H9 (cell line): ENCODE measurements at places on chromosomes 1 and 21.

DNA sequence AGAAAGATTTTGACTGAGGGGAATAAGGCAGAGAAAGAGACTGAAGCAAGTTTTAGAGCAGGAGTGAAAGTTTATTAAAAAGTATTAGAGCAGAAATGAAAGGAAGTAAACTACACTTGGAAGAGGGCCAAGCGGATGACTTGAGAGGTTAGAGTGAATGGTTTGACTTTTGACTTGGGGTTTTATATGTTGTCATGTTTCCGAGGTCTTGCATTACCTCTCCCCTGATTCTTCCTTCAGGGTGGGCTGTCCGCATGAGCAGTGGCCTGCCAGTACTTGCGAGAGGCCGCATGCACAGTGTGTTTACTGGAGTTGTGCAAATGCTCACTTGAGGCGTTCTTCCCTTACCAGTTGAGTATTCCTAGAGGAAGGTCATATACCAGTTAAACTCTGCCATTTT, 13.0 kb upstream of the DENND2D start:
- no peak for DNase-seq

DNA sequence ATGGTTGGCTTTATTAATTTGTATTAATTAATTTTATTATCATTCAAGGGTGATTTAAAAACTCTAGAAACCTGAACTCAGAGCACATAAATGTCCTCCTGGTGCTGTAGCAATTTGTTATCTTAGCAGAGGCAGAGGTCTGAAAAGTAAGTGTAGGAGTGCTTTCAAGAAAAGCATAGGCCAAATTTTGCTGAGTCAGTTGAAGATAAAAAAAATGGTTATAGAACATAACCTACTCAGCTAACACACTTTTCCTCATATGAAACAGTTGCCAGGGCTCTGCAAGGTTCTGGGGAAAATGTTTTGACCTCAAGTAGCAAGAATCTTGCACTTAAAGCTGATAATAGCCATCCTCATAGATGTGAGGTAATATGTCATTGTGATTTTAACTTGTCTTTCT, 53.5 kb upstream of the CHODL start:
- no peak for DNase-seq

DNA sequence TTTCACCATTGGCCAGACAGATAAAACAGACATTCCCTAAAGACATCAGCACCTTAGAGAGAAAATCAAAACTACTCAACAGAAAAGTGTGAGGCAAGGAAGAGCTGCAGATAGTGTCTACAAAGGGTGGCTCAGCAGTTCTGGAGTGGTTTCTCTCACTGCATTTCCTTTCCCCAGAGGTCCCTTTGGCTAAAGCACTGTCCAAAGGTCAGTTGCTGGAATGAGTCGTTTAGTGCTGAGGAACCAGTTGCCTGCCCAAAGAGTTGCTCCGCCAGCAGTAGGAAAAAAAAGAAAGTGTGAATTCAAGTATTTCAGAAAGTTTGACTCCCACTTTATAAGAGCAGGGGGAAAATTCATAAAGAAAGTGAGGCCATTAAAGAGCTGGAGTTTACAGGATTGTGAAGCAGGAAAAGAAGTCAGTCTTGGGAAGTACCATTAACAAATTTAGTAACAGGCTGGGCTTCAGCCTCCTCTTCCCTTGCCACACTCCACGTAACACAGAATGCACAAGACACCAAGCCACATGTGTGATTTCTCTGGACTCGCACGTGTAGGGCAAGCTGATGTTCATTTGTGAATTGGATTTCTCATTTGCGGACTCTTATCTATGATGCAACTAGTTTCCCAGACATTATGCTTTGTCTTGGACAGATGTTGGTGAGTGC, 122.2 kb downstream of the RUNX1 start:
- no peak for DNase-seq

DNA sequence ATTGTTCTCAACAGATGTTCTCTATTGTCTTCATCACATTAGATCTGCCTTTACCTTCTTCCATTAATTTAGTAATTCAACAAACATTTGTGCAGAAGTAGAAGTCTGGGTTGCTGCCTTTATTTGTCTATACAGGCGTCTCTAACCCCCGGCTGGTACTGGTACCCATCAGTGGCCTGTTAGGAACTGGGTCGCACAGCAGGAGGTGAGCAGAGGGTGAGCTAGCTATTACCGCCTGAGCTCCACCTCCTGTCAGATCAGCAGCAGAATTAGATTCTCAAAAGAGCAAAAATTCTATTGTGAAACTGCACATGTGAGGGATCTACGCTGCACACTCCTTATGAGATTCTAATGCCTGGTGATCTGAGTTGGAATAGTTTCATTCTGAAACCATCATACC, 12.9 kb upstream of the EDEM3 start:
- DNase-seq, result no peak

DNA sequence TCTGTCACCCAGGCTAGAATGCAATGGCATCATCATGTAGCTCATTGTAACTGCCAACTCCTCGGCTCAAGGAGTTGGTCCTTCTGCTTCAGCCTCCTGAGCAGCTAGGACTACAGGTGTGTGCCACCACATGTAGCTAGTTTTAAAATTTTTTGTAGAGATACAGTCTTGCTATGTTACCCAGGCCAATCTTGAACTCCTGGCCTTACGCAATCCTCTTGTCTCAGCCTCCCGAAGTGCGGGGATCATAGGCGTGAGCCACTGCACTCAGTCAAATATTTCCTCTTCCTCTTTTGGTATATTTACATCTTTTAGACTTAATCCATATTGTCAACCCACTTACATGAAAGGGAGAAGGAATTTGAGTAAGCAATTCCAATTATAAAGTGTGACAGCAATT, 121.1 kb downstream of the EVI5 start:
- no peak for DNase-seq

DNA sequence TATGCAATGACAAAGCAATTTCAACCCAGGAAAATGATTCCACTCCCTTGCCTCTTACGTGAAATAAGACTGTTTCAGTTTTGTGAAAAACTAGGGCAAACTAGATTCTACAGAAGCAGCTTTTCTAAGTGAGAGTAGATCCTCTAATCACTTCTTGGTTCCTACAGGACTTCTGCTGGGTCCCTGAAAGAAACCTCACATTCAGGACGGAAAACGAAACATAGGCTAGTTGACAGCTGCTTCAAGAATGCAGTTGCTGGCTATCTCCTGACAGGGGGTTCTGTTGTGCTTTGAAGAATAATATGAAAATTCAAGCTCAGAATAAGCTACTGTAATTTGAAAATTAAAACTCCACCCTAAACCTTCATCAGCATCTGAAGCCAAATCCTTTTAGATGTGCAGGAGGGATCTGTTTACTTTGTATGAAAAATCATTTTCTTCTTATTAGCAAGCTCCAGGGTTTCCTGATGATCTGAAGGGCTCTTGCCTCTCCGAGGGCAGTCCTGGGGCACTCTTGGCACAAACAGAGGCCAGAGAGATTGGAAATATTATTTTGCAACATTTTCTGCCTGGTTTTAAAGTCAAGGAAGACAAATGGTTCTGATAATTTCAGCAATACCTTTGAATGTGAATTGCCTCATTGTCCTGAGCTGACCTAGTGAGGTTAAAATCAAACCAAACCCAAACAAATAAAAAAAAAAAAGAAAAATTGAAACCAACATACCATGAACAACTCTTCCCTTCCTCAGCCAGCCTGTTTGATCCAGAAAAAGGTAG, 55.0 kb downstream of the NTMT2 start:
- DNase-seq, result no peak

- no peak for DNase-seq
Observed at GRCh38 chr1:164644774-164645644, 86.0 kb downstream of the PBX1 start.

DNA sequence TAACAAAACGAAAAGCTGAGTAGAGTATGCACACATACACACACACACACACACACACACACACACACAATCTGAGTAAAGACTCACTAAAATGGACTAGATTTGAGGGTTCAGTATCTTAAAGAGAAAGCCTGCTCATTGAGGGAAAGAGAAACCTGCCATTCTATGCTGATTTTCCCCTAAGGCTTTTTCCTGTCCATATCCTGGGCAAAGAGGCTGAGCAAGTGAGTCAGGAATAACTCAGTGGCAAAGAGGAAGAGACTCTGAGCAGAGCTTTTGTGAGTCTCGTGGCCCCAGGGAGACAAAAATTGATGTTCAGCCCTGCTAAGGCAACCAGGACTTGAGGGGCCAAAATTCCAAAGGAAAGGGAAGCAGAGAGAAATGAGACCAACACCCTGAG, 37.3 kb upstream of the RUNX1 start:
- no peak for DNase-seq

DNA sequence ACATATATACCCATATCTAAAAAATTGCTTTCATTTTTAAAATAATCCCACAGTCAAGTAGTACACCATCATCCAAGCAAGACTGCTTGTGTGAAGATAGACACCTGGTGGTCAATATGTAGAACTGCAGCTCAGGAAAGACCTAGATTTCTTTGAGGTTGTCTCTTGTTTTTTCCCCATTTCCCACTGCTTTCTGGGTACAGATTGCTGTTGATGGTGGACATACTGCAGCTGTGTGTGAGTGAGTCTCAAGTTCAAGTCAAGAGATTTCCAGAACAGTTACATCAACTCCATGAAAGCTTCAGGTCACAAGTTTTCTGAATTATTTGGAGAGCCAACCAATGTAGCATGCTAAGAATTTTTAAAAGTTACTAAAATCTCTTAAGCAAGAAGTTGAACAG, 306.4 kb downstream of the DUSP10 start:
- no peak for DNase-seq

DNA sequence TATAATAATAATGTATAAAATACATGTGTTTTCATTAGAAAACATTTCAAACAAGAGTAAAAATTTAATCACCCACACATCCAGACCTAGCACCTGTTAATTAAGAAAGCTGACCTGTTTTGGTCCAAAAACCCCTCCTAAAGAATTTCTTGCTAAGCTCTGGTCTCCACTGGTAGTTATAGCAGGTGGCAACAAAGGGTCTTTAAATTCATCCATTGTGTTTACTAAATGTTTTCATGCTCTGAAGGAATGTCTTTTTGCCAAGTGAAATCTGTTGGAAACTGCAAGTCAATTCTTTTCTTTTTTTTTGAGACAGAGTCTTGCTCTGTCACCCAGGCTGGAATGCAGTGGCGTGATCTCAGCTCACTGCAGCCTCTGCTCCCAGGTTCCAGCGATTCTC, 141.1 kb downstream of the ESRRG start:
- no peak for DNase-seq

DNA sequence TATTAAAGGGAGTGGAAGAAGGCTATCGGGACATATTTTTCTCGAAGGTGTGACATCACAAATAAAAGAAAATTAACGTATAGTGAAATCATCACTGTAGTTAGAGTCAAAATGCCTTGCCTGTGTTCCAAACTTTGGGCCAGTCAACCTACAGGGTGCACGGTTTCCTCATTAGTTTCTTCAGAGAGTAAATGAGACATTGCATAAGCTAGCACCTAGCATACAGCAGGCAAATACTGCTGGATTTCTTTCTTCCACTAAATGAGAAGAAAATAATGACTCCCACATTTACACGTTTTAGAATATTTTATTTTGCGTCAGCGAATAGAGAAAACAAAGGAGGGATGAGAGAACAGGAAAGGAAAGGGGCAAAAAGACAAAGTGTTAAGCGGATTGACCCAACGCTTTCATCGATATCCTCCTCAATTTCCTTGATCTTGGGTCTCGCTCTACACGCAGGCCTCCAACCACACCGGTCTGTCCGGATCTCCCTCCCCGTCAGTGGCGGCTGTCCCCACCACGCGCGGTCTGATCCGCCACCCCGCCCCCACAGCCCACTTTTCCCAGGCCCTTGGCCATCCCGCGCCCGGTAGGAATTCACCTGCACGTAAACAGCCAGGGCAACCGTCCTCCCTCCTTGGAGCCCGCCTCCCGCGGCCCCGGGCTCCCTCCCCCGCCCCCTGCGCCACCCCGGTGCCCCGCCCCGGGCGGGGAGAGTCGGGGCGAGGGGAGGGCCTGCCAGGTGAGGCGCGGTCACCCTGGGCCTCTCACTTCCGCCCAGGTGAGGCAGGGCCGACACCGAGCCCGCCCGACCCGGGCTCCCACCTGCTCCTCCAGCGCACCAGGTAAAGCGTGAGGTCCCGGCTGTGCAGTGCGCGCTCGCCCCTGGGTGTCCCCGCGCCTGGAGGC, at the start of gene PATJ:
PATJ (plus strand) TSS at position 770 of the 909 bp plus-strand sequence. CDS start 20,413 bp downstream, outside the sequence.
- peak; percentile 92 for DNase-seq

GRCh38 chr1:167631386-167631935, 1.4 kb downstream of the RCSD1 start:
- no peak for DNase-seq

GRCh38 chr1:37479255-37480124, 5.1 kb downstream of the ZC3H12A start:
- DNase-seq, result no peak

- DNase-seq, result no peak
Observed at GRCh38 chr1:20233394-20233793, 47.1 kb upstream of the PLA2G2C start.

- no peak for DNase-seq
Observed at GRCh38 chr1:8409106-8409505, 91.2 kb downstream of the SLC45A1 start.

DNA sequence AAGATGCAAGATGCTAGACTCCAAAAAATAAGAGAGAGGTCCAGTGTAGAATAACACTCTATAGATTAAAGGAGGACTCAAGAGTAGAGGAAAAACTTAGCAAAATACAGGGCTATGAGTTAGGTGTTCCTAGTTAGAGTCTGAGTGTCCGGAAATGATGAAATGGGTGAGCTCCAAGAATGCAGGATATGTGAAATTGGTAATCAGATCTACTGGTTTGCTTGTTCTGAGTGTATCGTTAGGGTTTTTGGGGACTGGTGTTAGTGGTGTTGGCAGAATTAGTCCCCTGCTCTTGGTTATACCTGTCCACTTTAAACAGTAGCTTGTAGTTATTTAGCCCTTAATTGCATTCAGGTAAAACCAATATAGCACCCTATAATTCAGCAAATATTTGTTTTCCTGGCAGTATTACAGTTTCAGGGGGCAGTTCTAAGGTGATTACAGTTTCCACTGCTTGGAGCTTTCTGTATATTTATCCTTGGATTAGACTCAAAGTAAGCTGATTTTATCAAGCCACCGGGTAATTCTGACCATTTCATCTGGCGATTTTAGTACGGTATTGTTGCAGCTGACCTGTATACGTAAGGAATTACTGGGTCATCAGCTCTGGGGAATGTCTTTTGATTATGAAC, 332.7 kb downstream of the CHRM3 start:
- no peak for DNase-seq

DNA sequence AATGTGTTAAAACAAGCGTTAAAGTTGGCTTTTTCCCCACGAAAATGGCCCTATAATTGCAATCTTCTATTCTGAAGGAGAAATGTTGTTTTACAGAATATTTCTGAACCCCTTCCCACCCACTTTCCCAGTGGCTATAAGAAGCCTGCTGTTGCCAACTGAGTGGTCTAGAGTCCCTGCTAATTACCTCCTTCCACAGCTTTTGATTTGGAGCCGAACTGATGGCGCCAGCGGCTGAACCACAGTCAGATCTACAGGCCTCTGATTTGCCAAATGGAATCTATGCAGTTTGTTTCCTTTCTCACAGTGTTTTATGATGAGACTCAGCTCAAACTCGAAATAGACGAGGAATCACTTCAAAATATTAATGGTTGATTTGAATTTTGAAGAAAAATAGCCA, 76.0 kb upstream of the C1orf105 start:
- DNase-seq, result no peak

GRCh38 chr1:79100385-79100784, 93.9 kb upstream of the ADGRL4 start:
- DNase-seq, result no peak
